Fibroblast of skin of right biceps (primary cell): ENCODE measurements at places on chromosomes 12 and 14.

GRCh38 chr12:104133866-104134265 is 4.1 kb downstream of the NFYB start:
- DNase-seq, result peak; percentile 70

DNA sequence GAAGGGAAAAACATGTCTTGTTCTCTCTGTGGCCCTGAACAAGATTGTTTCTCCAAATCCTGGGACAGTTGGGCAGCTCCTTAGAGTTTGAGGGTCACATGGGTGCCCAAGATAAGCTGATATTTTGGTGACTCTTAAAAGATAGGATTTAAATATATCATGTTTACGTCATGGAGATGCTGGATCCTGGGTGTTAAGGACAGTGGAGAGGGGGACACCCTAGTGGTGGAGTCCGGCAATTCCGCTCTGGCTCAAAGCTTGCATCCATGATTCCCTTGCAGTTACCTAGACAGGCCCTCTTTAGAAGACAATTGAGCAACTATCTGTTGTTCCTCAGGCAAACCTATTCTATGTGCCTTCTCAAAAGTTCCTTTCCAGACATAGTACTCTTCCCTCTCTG is 101.8 kb downstream of the CMKLR1 start:
- no peak for DNase-seq

DNA sequence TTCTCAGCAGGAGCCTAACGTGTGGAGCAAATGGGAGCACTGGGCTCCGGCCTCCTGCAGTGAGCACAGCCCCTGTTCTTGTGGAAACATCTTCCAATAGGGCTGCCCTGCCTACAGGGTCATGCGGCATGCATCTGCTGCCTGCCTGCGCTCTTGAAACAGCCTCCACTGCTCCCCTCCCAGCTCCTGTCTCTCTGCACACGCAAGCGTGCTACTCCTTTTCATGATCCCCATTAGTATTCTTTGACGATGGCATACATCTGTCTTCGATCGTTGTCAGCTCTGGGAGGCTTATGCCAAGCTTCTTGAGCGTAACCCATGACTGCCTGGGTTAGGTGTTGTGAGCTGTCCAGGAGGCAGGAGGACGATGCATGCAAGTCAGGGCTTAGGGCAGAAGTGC is 23.1 kb downstream of the NTF3 start:
- peak; percentile 18 for DNase-seq

DNA sequence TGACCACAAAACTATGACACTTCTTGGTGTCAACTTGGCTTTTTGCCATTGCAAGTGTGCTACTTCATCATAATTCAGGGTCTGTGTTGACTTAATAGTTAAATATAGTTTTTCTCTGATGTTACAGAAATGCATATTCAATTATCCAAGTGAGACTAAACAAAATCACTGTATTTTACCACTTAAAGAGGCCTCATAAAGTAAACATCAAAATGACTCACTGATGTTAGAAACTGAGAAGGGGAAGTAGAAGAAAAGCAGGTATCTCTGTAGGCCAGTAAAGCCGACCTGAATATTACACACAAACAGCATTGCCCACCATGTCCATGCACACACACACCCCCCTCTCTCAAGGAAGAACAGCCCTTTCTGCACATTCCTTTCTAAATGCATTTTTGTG is 55.4 kb downstream of the RPAP3 start:
- peak; percentile 11 for DNase-seq

GRCh38 chr14:54493293-54493692 is 4.5 kb upstream of the GMFB start:
- DNase-seq, result no peak
